Retina (tissue), 1 donor: ENCODE measurements at places on chromosomes 2 and 18.

- no peak for DNase-seq
These were observed 7.2 kb downstream of the MFSD2B start for GRCh38 chr2:24016853-24017703.

DNA sequence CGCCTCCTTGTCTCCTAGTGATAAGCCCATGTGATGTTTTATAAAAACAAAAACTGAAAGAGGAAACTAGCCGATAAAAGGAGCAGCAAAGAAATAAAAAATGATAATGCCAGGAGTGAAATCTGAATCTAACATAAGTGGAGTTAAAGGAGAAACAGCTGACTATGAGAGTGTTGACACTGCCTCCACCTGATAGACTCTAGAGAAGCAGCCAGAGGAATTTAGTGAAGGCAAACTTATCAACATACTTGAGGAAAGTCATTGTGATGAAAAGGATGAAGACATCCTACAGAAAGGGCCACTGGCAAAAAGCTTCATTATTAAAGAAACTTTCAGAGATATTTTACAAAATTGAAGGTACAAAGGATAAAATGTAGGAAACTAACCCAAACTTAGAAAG, 1.9 kb downstream of the M1AP start:
- no peak for DNase-seq

- no peak for DNase-seq
These were observed 61.6 kb downstream of the WDR7 start for GRCh38 chr18:56712761-56713160.

DNA sequence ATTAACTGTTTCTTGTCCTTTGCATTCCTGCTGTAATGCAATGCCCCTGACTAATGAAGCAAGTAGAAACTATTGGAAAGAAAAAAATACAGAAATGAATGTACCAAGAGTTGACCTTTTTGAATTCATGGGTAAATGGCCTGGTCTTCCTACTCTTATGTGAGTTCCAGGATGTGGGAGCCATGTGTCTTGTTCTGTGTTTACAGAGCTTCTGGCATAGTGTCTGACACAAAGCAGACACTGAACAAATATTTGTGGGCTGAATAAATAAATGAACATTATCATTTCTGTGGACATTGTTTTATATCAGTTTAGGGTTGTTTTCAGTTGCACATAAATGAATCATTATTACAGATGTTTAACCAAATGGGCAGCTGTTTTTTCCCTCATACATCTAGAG, 155.5 kb downstream of the CD8B2 start:
- no peak for DNase-seq

DNA sequence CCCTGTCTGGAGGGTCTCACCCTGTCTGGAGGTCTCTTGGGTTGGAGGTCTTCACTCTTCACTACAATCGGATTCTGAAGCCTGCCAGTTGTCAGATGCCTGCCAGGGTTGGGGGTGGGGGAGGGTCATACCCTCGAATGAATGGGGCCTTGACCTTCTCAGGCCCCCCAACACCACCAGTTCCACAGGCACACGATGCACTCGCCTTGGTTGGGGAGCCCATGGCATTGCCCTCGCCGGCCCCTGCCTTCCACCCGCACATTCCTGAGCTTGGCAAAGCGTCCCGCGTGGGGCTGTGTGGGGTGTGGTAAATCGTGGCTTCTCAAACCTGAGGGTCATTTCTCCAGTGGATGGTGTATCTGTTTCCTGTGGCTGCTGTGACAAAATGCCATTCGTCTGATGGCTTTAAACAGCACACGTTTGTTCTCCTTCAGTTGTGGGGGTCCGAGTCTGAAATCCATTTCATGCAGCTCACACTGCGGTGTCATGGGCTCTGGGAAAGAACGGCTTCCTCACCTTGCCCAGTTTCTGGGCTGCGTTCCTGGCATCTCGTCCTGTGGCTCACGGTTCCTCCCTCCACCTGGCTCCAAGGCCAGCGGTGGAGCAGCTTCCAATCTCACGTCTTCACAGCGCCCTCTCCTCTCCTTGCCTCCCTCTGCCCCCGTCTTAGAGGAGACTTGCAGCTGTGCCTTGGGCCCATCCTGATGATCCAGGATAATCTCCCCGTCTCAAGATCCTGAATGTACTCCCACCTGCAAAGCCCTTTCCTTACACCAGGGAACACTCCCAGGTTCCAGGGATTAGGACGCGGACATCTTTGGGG, 38.0 kb upstream of the HPCAL1 start:
- no peak for DNase-seq

GRCh38 chr2:36569267-36569856, 28.6 kb downstream of the FEZ2 start:
- no peak for DNase-seq

GRCh38 chr2:177698281-177698680, 305.7 kb downstream of the AGPS start:
- no peak for DNase-seq

GRCh38 chr2:36854241-36854640, 112.1 kb downstream of the STRN start:
- no peak for DNase-seq

- no peak for DNase-seq
These were observed 12.9 kb downstream of the PTPN18 start for GRCh38 chr2:130368786-130369185.
